ENCODE measurements at places on chromosomes 7 and 10.

DNA sequence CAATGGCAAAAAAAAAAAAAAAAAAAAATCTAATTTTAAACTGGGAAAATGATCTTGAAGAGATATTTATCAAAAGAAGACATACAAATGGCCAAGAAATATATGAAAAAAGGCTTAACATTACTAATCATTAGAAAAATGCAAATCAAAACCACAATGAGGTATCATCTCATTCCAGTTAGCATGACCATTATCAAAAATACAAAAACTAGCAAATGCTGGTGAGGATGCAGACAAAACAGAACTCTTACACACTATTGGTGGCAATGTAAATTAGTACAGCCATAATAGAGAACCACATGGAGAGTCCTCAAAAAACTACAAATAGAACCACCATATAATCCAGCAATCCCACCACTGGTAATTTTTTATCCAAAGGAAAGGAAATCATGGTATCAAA is 489.6 kb downstream of the TNS3 start:
- DNase-seq: no peak

DNA sequence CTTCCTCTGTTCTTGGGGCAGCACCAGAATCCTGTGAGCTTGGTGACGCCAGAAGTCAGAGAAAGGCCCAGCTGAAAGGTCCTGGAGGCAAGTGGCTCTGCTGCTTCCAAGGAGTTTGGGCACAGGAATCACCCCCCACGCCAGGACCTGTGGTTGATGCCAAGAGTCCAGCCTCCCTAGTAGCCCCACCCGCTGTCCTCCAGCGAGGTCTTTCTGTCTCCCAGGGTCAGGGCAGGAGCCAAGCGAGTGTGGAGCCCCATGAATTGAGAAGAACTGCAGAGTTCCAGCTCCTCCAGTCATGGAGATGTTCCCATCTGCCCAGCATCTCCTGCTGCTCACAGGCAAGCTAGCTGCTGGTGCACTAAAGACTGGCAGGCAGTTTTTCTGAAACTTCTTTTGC is 631.7 kb upstream of the MGMT start:
- DNase-seq: no peak

GRCh38 chr7:2537981-2538851 is 17.1 kb downstream of the BRAT1 start:
- no peak for DNase-seq

- no peak for DNase-seq
Observed at GRCh38 chr7:28723336-28723735, 234.8 kb downstream of the TRIL start.

DNA sequence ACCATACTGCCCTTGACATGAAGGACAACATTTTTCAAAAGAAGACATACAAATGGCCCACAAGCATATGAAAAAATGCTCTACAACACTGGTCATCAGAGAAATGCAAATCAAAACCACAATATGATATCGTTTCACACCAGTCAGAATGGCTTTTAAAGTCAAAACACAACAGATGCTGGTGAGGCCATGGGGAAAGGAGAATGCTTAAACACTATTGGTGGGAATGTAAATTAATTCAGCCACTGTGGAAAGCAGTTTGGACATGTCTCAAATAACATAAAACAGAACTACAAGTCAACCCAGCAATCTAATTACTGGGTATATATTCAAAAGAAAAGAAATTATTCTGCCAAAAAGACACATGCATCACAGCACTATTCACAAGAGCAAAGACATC is 4.2 kb upstream of the NT5C3A start:
- no peak for DNase-seq

DNA sequence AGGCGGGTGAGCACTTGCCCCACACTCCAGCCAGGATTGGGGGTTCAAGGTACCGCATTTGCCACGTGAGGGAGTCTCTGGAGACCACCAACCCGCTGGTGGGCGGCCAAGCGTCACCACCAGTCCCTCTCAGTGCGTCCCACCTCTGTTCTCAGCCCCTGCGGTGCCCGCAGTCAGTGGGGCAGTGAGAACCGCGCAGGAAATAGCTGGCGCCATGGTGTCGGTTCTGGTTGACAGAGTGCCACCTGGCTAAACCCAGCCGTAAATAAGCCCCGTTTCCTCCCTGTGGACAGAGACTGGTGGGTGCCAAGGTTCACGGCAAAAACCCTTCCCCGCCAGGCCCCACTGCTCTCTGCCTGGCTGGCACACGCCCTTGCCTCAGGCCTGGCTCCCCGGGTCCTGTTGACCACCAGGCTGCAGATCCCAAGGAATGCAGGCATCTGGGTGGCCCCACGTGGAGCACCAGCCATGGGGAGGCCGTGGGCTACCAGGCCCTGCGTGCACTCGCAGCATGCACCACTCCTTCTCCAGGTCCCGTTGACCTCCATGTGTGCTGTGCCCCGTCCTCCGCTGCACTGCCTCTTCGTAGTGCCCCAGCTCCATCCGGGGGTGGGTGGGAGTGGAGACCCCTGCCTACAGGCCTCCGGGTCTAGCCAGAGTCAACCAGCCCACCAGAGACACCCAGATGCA is 140.0 kb downstream of the LHPP start:
- no peak for DNase-seq

- DNase-seq: no peak
Observed at GRCh38 chr7:22277375-22277774, 79.6 kb downstream of the RAPGEF5 start.

- DNase-seq: no peak
Observed at GRCh38 chr7:137664846-137665245, 181.9 kb downstream of the DGKI start.

DNA sequence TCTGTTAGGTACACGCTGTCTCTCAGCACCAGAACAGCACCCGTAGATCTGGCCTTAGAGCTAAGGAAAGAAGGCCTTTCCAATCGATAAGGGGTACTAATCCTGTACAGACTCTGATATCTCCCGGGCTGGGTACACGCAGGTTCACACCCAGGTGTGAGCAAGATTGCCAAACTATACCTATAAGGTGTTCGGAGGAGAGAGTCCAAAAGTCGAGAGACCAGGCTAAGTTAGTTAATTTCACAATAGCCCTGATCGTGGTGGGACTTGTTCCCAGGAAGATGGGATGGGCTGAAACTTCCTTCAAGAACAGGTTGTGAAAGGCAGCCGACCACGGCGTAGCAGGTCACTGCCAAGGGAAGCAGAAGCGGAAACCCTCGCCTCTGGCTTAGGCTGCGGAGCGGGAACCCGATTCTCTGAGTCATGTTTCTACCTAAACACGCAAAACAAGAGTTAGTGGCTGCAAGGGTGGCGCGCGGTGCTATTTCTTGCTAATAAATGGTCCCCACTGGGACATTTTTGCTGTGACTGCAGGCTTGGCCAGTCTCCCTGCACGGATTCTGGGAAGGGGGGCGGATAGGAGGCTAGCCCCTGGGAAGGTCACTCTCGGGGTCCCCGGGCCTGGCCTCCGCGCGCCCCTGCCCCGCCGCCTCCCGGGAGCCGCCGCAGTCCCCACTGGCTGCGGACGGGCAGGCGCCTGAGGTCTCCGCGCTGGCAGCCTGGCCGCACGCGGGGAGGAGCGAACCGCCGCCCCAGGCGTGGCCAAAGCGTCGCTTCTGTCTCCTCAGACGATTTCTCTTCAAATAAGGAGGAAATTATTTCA is 75.4 kb upstream of the PDSS1 start:
- DNase-seq: no peak

DNA sequence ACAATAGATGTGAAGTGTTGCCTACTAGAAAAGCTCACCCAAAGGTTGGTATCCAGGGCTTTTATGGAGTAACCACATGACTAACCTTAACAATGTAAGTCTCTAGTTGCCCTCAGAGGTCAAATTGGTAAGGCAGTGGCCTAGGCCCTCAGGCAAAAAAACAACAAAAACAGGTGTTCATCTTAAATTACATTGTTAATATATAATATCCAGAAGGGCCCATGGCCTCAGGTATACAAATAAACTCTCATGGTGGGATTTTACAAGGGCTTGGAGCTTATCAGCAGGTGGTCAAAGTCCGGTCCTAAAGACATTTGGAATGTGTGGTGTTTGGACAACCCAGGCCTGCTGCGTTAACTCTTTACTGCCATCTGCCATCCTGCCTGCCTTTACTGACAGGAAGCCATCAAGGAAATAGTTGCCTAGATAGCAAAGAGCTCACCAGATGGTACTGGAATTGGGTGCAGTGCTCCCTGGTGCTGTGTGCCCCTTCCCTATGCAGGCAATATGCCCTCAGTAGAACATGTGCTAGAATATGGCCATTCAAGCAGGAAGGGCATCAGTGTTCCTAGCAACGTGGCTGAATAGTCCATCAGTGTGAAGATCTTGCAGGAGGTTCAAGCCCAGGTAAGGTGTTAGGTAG is 36.2 kb downstream of the TOMM7 start:
- no peak for DNase-seq

- peak; percentile 79 for DNase-seq
Observed at GRCh38 chr7:101681170-101682007, 52.3 kb upstream of the MYL10 start.

GRCh38 chr7:45863715-45864114 is 9.2 kb downstream of the CCDC201 start:
- no peak for DNase-seq

GRCh38 chr10:100483876-100484666 is 21.3 kb downstream of the WNT8B start:
- DNase-seq: no peak

- no peak for DNase-seq
Observed at GRCh38 chr10:114956466-114956865, 18.5 kb downstream of the TRUB1 start.

GRCh38 chr7:132117636-132118035 is 458.6 kb downstream of the PLXNA4 start:
- DNase-seq: no peak

DNA sequence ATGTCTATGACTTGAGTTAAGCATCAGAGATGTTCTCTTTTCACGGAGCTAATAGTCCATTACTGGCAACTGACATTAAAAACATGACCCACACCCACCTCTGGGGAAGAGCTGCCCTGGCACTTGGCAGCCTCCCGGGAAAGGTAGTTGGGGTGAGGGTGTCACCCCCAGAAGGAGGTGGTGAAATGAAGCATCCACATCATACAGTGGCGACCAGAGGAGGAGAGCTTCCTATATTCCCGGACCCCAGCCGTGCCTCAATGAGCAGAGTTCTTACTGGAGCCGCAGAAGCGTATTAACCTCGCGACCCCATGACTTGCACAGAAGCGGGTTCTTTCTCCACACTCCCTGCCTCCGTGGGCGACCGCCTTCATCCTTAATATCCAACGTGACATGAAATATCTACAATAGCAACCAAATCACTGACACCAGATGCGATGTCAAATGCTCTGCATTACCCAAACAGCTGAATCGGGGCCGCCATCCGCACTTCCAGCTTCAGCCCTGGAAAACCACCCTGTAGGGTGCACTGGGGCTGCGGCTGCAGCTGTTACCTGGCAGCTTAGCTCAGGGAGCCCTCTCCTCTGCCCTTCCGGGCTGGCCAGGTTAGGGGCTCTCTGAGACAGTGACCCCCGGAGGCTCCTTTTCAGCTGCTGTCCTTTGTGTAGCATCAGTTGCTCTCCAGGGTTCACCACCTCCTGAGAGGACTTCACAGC is 103.1 kb upstream of the PARD3 start:
- DNase-seq: no peak

DNA sequence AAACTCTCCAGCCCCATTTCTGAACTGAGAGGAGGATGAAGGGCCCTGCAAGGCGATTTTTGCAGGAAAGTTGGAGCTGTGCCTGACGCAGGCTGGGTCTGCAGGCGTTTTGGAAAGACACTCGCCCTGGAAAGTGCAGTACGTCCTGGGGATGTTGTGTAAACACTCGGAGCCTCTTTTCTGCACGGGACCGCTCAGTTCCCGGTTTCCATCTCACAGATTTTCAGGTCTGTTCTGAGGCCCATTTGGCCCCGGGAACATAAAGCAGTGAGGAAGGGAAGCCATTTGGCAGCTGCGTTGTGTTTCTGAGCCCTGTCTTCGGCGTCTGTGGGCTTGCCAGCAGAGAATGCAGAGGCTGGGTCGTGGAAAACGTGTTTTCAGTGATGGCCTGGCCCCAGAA is 655.0 kb upstream of the MGMT start:
- DNase-seq: no peak

DNA sequence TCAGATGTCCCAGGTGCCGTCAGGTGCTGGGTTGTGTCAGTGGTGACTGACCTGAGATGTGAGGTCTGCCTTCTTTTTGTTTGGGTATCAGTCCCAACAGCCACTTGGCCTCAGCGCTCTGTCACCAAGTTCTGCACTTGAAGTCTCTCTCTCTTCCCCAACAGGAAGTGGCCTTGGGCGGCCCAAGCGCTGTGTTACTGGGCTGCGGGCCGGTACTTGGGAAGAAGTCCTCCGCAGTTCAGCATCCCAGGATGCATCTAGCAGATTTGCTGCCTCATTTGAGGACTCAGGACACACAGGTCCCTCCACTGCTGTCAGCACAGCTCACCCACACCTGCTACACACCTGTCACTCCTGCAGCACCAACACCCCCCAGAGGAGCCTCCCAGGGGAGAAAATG is 40.1 kb downstream of the LYZL2 start:
- DNase-seq: no peak

- DNase-seq: no peak
Observed at GRCh38 chr7:26513948-26514347, 222.3 kb downstream of the SNX10 start.

Measured in amniotic stem cell (primary cell).